ENCODE measurements at places on chromosomes 11 and 22.

DNA sequence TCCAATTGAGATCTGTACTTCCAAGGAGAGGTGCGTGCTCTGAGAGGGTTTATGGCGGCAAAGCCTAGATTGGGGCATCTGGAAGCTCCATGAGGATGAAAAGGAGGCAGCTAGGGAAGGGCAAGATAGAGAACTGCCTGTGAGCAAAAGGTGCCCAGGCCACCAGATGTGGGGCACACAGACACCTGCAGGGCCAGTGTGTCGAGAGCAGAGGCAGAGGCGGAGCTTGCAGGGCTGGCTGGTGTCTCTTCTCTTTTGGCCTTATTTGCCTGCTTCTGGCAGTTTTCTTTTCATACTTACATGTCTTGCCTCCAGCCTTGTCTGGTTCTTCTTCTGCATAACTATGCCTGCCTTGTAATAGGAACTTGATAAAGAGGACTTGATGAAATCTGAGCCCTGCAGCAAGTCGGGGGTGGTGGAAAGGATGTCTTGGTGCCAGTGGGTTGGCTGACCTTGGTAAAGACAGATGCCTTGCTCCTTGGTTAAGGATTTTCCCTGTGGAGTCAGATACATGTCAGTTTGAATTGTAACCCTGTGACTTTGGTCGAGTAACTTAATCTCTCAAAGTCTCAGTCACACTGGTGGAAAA is 680.3 kb downstream of the NTM start:
- DNase-seq, result no peak

- DNase-seq, result no peak
These were observed at the start of gene NEFH for GRCh38 chr22:29479417-29480261. Gene NEFH, plus strand, starts transcription at chr22:29480218. Its CDS starts 45 bp downstream, at chr22:29480263.

DNA sequence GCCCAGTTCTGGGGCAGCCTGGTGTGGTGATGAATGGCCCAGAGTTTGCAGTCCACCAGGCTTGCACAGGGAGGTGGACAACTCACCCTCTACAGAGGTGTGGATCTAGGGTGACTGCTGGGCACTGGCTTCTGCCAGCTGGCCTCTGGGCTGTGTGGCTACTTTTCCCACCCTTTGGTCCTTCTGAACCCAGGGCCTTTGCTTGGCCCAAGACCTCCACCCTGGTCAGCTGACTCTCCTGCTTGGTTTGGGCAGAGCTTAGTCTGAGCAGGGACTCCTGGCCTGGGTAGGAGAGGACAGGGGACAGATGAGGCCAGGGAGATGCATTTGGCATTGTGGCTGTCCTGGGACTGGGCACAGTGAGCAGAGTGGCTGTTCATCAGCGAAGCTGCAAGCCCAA is 83.0 kb upstream of the SHANK2 start:
- DNase-seq, result no peak

- DNase-seq, result no peak
These were observed 73.7 kb downstream of the MTMR3 start for GRCh38 chr22:29956680-29957079.

DNA sequence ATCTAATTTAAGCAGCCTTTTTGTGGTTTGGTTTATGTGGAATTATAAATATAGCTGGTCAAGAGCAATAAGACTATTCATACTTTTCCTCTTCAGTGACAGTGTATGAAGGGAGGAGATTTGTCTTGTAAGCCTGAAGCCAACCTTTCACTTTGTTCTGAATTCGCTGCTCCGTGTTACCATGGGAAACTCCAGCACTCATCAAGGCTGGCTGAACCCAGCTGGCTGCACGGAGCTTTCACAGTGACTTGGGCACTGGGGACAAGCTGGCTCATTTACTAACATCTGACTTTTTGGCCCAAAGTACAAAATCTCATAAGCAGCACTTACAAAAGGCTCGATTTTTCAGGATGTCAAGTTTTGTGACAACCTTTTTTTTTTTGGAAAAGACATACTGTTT is 120.4 kb upstream of the GRIA4 start:
- DNase-seq, result no peak

DNA sequence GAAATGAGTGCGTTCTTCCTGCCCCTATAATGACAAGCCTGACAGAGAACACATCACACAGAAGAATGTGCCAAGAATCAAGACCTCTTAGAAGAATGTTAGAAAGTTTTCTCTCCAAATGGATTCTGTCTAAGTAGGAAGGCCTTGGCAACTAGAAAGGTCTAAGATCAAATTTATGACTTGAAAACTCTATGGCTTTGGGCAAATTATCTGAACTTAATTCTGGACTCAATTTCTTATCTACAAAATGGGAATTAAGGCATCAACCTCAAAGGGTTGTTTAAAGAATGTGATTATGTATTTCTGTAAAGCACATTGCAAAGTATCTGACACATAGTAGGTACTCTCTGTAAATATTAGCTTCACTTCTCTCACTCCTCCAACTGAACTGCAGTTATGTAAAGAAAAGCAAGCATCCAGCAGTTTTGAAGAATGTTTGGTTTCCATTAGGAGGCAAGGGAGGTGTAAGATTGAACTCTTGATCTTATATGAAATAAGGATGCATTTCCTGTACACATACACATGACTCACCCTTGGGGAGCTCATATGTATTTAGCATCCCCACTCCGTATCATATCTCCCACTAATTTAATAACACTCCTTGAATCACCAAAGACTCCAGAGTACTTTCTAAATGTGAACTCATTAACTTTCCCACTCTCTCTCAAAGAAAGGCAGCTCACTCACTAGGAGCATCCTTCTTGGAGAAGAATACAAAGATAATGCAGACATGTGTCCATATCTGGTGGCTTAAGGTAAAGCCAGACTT is 77.6 kb downstream of the ETS1 start:
- no peak for DNase-seq

- no peak for DNase-seq
These were observed 18.6 kb upstream of the APLP2 start for GRCh38 chr11:130051082-130051481.

All from C1 segment of cervical spinal cord (tissue), 14 donors.